Epithelial cell of prostate (primary cell): ENCODE measurements at places on chromosomes 2 and 18.
A peak's percentile ranks its signal among the peaks of the same experiment; 100 is the strongest.

- no peak for DNase-seq
Measured at GRCh38 chr2:165144315-165144714, 59.5 kb downstream of the SCN3A start.

GRCh38 chr18:37393221-37393827, 172.3 kb downstream of the CELF4 start:
- no peak for DNase-seq

DNA sequence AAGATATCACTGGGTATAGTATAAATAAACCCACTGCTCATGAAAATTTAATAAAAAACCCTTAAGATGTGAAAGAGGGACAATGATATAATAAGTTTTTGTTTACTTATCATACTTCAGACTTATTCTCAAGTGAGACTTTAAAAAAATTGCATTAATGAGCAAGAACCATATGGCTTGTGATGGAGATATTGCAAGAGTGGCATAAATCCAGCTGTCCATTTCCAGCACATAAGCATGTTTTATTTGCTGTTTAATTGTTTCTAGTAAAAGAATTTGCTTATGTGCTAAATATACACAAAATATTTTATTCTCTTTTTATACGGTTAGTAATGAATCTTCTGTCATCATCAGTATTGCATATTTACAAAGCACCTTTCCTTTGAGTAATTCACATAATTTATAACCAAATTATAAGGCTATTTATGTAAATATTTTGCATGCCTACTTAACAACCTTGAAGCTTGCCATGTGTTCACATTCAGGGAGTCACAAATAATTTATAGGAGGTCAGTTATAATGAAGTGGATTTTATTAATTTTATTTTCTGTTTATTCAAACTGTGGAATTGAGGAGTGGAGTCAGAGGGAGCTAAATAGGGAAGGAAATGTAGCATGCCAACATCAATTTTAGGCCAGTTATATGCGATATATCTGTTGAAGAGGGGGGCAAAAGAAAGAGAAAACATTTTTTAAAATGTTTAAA, 318.5 kb upstream of the CWC22 start:
- DNase-seq, result no peak

- no peak for DNase-seq
Measured at GRCh38 chr2:149737896-149738295, 150.3 kb upstream of the MMADHC start.

DNA sequence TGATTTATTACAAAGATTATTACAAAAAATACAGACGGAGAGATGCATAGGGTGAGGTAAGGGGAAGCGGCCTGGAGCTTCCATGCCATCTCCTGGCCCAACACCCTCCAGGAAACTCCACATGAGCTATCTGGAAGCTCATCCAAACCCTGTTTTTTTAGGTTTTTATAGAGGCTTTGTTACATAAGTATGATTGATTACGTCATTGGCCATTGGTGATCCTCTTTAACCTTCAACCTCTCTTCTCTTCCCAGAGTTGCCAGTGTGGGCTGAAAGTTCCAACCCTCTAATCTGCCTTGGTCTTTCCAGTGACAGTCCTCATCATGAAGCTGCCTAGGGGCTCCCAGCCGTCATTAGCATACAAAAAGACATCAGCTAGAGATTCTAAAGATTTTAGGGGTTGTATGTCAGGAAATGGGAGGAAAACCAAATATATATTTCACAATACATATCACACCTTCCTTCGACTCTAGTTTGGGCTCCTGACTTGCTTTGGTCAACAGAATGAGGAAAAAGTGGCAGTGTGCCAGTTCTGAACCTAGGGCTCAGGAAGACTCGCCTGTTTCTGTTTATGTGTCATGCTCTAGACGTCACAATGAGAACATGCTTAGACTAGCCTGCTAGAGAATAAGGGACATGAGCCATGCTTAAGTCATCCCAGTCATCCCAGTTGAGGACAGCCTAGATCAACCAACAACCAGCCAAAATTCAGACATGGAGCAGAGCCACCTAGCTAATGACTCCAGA, 54.1 kb downstream of the ETAA1 start:
- DNase-seq, result peak; percentile 100

DNA sequence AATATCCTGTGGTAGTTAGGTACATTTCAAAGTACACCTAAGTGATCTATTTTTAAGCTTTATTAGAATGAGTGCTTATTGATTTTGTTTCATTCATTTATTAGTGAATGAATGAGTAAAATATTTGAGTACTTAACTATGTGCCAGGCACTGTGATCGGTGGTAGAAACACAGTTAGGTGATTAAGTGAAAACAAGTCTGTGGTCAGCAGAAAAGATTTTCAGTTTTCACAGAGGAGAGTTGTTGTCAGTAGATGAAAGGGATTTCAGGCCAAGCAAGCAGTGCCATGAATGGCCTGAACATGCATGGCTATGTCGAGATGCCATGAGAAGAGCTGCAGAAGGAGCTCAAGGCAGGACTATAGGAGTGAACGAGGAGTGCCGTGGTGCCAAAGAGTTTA, 85.9 kb downstream of the SPTBN1 start:
- no peak for DNase-seq

DNA sequence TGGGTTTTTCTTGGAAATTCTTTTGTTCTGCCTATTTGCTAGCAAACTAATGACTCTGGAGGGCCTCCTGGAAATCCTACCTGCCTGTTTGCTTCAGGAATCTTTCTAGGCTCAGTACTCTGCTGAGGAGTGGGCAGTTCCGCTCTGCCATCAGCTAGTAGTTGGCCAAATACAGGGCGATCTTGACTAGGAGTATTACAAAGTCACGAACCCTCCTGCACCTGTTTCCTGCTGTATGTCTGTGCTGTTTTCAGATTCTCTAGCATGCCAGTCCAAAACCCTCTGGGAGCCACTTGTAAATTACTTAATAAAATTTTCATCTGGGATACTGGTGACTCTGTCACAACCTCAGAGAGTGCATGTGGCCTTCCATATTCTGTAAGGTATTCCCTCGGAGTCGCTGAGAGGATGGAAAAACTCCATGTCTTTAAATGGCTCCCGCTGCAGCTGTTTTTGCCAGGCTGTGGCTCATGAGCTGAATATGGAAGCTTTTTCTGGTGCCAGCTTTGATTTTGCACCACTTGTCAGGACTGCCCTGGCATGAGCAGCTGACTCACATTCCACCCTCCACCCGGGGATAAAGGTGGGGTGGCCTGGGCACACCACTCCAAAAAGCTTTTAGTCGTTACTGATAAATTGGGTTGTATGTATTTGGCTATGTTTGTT, 123.0 kb downstream of the RTN4 start:
- DNase-seq, result no peak

- DNase-seq, result peak; percentile 52
Measured at GRCh38 chr18:69787825-69788547, 159.7 kb downstream of the CD226 start.
